ENCODE measurements at places on chromosomes 3 and 15.
A peak's percentile ranks its signal among the peaks of the same experiment; 100 is the strongest.

- DNase-seq, result no peak
These were observed 31.1 kb upstream of the UTS2B start for GRCh38 chr3:191361456-191361855.

DNA sequence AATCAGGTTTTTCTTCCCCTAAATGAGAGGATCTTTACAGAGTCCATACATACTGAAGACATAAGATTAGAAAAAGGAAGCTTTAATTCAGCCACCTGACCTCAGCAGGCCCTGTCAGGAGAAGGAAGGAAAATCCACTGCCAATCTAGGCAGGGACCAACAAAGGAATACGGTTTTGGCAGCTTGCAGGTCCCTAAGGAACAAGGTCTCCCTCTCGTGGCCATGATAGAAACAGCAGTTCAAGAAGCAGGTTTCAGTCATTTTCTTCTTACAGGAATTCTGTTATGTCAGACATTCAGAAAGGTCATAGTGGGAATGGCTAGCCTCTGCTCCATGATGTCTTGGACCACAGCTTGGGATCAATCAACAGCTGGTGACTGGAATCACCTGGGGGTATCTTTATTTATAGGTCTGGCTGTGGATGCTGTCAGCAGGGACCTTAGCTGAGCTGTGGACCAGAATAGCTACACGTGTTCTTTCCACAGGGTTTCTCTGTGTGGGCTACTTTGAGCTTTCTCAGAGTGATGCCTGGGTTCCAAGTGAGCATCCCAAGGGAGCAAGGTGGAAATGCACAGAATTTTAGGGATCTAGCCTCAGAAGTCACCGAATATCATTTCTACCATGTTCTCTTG lies 9.4 kb upstream of the CMSS1 start:
- no peak for DNase-seq

DNA sequence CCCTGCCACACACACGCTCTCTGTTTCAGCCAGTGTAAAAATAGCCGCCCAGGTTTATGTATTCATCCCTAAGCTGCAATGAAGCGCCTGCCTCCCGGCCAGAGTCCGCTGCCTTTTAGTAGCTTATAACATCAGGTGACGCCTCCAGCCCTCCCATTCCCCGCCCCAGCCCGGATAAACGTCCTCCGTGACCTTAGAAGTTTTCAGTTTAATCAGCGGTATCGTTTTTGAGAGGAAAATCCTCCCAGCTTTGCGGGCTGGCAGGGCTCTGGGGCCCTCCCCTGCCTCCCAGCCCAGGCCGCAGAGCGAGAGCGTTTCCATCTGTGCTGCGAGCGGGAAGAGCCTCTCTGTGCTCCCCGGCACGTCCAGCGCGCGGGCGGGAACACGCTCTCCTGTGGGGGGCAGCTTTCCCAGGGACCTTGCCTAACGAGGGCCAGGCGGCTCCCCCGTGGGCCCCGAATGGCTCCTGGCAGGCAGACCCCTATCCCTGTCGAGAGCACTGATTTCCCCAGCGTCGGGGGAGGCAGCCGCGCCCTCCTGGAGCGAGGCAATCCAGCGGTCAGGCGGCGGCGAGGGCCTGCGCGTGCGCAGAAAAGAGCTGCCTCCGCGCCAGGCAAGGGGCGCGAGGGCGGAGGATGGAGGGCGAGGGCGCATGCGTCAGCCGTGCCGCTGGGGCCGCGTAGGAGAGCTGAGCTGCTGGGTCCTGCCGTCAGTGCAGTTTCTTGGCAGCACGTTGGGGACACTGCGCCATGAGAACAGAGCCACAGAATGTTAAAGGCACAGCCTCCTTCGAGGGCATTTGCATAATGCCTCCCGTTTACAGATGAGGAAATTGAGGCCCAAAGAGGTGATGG lies 71.1 kb downstream of the CCNL1 start:
- DNase-seq, result peak; percentile 88

- no peak for DNase-seq
These were observed 61.0 kb downstream of the PGPEP1L start for GRCh38 chr15:98946301-98947255.

DNA sequence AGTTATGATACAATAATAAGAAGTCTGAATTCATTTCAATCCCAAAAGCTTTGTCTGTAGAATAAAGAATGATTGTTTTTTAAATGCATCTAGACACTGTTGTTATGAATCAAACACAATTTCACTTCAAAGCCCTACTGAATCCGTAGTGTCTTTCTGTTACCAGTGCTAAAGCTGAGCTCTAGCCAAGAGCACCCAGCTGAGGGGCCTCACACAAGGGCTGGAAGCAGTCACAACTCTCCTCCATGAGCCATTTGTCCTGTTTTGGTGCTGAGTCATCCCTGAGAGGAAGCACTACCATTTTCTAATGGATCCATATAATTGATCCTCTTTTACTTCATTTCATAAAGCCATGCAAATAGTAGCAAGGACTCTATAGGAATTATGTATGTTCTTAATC lies 158.2 kb upstream of the ANKRD28 start:
- DNase-seq, result no peak

DNA sequence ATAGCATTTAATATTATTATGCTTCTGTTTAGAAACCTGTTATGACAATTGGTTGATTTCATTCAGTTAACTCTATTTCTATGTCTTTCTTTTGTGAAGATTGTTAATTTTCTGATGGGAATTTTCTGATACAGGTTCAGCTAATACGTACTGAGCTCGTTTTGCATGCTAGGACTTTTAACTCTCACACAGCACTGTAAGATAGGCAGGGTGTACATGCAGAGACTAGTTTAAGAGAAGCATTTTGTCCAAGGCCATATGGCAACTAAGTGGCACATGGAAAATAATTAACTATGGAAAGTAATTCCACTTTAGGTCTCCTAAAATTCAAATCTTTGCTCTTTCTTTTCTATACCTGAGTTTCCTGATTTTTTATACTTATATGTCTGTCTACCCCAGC lies 81.9 kb downstream of the IL1RAP start:
- DNase-seq, result no peak

All from stimulated activated CD4-positive, alpha-beta T cell treated with anti-CD3 and anti-CD28 coated beads, TNF-alpha, amount 100 ng/mL, for 1 hour (primary cell).